ENCODE measurements at places on chromosomes 2 and 18.

- DNase-seq = no peak
These were observed 21.6 kb downstream of the INPP5D start for GRCh38 chr2:233081731-233082221.

DNA sequence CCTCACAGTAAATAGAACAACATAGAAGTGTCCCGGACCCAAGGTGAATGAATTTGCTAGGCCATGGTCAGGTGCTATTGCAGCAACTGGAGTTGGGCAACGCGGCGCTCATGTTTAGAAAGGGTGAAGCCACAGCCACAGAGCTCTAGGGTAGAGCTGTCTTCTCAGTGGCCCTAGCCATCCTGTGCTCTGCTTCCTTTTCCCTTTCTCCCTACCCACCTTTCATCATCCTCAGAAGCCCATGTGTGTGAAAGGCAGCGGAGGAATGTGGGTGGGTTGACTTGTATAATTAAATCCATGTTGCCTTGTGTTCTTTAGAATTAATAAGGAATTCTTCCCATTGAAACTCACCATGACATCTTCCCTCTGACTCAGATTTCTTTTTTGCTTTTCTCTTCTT, 336.7 kb downstream of the OSR1 start:
- DNase-seq = peak; percentile 96

- peak; percentile 87 for DNase-seq
These were observed 201.0 kb downstream of the SMAD7 start for GRCh38 chr18:48749768-48750167.

DNA sequence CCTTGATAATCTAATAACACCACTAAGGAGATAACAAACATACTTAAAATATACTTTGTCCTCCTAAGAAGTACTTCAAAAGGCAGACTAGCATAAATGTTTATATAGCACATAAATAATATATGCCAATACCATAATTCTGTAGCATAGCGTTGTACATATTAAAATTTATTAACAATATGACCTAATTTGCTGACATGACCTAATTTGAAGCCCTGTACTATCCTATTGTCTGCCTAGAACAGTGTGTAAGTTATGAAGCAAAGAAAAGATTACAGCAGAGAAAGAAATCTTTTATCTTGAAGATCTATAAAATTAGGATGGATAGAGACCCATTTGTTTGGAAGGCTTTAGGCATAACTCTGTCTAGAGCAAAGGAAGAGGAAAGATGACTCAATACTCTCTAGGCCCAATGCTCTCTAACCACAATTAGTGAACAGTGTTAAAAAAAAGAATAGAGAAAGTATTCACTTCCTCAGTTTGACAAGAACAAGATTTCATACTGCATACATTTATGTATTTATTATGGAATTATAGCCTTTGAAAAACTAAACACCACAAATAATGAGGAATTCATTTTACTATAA, 231.3 kb downstream of the ZRANB3 start:
- DNase-seq = peak; percentile 45

DNA sequence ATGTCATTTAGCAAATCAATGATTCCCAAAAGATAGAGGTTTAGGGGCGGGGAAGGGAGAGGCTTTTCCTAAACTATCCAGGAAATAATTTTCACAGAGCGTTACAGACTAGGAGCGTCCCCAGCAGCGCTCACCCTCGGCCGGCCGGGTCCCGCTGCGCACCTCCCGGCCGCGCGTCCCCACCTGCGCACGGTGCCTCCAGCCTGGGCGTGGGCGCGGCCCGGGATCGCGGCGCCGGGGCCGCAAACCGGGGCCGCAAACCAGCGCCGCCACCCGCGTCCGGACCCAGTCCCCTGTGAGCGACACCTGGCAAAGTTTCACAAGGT, 684 bp upstream of the ZCCHC2 start:
- no peak for DNase-seq

GRCh38 chr2:54595999-54596902, 127.2 kb upstream of the EML6 start:
- no peak for DNase-seq

DNA sequence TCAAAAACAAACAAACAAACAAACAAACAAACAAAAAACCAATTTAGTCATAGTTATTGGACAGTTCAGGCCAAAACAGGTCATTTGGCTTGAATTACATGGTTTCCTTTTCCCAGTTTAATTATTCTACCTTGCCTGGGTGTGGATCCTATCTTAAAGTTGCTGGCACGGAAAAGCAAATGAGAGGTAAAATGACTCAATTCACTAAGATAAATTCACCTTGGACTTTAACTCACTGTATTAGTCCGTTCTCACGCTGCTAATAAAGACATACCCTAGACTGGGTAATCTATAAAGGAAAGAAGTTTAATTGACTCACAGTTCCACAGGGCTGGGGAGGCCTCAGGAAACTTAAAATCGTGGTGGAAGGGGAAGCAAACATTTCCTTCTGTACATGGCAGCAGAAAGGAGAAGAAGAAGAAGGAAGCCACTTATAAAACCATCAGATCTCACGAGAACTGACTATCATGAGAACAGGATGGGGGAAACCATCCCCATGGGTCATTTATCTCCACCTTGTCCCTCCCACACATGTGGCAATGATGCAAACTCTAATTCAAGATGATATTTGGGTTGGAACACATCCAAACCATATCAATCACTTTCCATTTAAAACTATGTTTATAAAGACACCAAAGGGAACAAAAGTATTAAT, 22.5 kb upstream of the TRAPPC8 start:
- no peak for DNase-seq

- peak; percentile 21 for DNase-seq
These were observed 92.2 kb upstream of the NCKAP5 start for GRCh38 chr2:133660510-133660909.

GRCh38 chr2:58769864-58770234, 528.7 kb upstream of the FANCL start:
- DNase-seq = no peak

DNA sequence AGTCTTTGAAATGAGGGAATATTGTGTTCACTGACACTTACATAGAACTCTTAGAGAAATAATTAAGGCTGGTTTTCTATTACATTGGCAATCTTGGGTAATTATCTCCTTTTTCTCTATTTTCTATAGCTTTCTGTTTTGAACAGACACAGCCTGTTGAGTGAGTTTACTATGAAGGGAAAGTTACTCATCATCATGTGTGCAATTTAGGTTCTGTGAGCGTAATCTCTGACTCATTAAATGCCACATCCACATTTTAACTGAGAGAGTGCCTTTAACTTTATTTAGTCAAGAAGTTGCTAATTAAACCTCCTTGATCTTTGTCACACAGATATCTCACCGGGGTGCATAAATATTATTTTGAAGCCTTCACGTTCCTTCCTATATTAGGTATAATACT, 174.0 kb upstream of the SLC8A1 start:
- DNase-seq = peak; percentile 71

GRCh38 chr2:223538920-223539440, 63.2 kb downstream of the SCG2 start:
- DNase-seq = no peak

DNA sequence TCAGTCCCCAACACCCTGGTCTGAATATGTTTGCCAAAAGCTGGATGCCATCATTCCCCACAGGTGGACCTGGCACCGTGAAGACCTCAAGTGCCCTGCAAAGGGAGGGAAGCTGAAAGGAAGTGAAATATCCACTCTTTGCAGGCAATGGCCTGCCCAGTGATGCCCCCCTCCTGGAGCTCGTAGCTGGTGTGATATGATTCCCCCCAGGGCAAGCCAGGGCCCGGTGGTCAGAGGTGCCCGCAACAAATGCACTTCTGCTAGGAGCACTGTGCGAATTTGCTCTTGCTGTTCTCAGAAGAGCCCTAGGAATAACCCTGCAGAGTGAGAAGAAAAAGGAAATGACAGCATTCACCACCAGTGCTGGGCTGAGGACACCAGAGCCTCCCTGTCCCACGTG, 247.4 kb downstream of the KLHL29 start:
- DNase-seq = no peak

- DNase-seq = no peak
These were observed 23.0 kb downstream of the STK39 start for GRCh38 chr2:168224346-168224745.

DNA sequence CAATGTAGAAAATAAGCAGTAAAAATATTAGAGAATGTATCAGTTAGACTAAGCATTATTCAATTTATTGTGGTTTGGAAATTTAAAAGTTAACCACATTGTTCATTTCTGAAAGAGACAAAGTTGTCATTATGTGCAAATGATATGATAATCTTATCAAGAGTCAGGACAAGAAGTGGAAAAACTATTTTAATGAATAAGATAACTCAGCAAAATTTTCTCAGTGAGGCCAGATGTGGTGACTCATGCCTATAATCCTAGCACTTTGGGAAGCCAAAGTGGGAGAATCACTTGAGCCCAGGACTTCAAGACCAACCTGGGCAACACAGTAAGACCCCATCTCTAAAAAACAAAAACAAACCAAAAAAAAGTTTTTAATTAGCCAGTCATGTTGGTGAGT, 39.5 kb upstream of the CERS6 start:
- peak; percentile 7 for DNase-seq

DNA sequence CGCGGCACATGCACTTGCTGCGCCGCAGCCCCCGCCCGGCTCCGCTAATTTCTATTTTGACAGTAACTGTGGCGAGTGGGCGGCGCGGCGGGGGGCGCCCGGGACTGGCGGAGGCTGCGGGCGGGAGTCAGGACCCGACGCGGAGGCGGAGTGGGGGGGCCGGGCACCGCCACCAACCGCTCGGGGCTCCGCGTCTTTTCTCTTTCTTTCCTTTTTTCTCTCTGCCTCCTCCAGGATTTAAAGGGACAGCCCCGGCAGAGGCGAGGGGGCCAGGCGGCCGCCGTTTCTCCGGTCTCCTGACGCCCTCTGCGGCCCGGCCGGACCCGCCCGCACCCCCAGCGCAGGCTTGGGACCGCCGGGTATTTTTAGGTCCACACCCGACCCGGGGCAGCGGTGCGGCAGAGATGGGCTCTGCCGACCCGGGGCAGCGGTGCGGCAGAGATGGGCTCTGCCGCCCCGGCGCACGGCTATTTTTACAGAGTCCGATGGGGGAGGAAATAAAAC, 460 bp upstream of the ZBTB7C start:
- DNase-seq = no peak

DNA sequence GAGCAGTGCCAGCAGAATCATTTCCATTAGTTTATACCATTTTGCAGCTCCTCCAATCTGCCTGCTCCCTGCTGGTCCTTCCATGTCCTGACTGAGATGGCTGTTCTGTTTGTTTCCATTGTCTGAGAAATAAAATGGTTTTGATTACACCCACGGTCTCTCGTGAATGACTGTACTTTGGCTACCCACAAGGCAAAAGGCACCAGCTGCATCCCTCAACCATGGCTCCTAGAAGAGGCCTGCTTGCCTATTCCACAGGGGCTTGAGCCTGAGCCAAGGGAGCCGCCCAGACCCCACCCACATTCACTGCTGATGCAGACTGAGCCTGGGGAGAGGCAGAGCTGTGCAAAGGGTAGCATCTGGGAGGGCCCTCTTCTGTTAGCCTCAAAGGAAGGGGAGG, 31.2 kb downstream of the MARCHF4 start:
- peak; percentile 30 for DNase-seq
